ENCODE measurements at places on chromosomes 5 and 9.
A peak's percentile ranks its signal among the peaks of the same experiment; 100 is the strongest.

DNA sequence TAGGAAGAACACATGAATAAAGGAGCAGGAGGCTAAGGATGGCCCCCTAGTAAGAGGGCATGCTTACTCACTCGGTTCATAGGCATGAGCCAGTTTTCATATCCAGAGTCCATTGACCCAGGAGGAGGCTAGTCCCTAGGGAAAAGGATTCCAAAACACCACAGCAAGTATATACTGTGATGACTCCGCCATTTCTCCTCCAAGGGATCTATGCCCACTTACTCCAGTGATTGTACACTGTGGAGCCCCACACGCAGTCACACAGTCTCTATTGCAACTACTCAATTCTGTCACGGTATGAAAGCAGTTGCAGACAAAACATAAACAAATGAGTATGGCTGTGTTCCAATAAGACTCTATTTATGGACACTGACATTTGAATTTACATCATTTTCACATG, 117.7 kb upstream of the ALDH1B1 start:
- no peaks in the 10 kb centered on the region for H3K27me3 ChIP-seq
- H3K36me3 ChIP-seq: no peaks in the 10 kb centered on the region
- no peaks in the 10 kb centered on the region for H3K4me1 ChIP-seq
- H3K27ac ChIP-seq: no peak overlapping the region

- H3K27ac ChIP-seq: no peak overlapping the region
- H3K27me3 ChIP-seq: no peaks in the 10 kb centered on the region
- H3K36me3 ChIP-seq: no peaks in the 10 kb centered on the region
- H3K4me1 ChIP-seq: no peaks in the 10 kb centered on the region
Measured at GRCh38 chr9:27945386-27945785, 372.1 kb upstream of the C9orf72 start.

DNA sequence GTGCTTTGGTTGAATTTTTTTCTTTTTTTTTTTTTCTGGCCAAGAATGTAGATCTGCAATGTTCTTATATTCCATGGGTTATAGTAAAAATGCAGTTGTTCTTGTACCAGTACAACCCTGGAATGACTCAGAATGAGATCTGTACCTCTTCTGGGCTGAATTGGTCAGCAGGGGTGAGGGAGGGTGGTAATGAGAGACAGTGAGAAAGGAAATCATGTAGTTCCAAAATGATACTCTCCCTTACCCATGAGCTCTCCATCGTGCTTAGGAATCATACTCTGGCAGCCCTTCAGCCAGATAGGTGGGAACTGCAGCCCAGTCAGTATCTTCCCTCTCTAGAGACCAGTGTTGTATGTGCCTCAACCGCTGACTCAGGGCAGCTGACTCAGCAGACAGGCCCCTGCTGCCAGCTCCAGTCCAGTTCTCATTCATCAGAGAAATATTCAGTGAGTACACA, 2.1 kb upstream of the GLIS3 start:
- no peaks in the 10 kb centered on the region for H3K27me3 ChIP-seq
- no peak overlapping the region for H3K4me3 ChIP-seq
- peak; percentile 74 for DNase-seq
- H3K27ac ChIP-seq: no peak overlapping the region
- H3K36me3 ChIP-seq: no peaks in the 10 kb centered on the region
- peaks cover 11% of the 10 kb centered on the region for H3K4me1 ChIP-seq

GRCh38 chr5:31469886-31470285, 62.0 kb downstream of the DROSHA start:
- peaks cover 23% of the 10 kb centered on the region for H3K36me3 ChIP-seq
- no peaks in the 10 kb centered on the region for H3K27me3 ChIP-seq
- peaks cover 8% of the 10 kb centered on the region for H3K4me1 ChIP-seq
- H3K4me3 ChIP-seq: no peak overlapping the region

DNA sequence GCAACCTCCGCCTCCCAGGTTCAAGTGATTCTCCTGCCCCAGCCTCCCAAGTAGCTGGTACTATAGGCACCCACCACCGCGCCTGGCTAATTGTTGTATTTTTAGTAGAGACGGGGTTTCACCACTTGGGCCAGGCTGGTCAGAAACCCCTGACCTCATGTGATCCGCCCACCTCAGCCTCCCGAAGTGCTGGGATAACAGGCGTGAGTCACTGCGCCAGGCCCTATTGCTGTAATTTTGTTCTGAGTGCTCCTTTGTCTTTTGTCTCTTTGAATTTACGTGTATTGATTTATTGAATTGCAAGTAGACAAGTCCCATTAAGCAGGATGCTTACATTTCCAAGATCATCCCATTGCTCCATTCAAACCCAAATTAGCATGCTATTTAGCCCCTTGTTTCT, 186.7 kb downstream of the MSX2 start:
- H3K27me3 ChIP-seq: no peaks in the 10 kb centered on the region
- H3K4me1 ChIP-seq: no peaks in the 10 kb centered on the region
- no peak overlapping the region for H3K4me3 ChIP-seq
- H3K27ac ChIP-seq: no peak overlapping the region
- H3K36me3 ChIP-seq: no peaks in the 10 kb centered on the region
